Stimulated activated CD8-positive, alpha-beta memory T cell treated with anti-CD3 and anti-CD28 coated beads, Interleukin-2, amount 100 ng/mL, for 1 hour (primary cell): ENCODE measurements at places on chromosomes 1 and 21.

- no peak for DNase-seq
These were observed 351.9 kb downstream of the ADGRL2 start for GRCh38 chr1:82152356-82153271.

DNA sequence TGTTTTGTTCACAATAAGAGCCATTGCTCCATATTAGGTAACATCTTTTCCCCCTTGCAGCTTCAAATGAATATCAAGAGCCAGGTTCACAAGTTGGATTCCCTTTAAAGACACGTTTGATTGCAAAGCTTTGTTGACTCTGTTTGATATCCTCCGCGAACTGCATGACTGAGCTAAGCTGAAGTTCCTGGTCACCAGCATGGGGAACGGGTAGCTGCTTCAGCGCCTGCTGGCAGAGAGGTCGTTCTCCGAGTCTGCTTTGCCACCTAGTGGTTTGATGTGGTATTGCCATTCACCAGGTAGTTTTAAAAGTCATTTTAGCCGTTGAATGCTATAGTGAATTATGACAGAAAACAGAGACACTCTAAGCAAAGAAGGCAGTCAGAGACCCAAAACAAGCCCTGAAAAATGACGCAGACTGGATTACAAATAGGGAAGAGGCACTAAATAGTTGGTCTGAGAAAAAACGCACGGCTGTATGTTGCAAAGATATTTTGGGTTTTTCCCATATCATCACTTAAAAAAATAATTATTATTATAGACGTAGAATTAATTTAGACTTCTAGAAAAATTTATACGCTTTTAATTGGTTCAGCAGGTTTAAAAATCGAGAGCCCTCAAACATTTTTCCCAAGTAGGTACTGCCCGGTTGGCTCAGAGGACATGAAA lies 193.5 kb upstream of the FMN2 start:
- DNase-seq = peak; percentile 46

DNA sequence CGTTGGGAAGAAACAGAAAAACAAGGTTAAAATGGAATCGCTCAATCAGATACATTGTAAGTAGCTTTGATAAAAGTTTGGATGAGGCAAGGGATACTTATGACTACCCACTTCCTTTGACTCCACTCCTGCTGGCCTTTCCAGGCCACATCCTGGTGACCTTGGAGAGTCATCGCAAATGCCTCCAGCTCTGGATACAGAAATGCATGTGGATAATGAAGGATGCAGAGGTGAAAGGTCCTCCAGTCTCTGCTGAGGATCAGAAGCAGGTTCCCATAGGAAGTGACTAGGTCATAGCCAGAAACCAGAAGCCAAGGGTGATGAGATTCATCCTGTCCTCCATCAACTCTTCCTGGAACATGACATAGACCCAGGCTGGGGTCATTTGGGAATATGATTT lies 6.2 kb upstream of the CAMK1G start:
- no peak for DNase-seq

DNA sequence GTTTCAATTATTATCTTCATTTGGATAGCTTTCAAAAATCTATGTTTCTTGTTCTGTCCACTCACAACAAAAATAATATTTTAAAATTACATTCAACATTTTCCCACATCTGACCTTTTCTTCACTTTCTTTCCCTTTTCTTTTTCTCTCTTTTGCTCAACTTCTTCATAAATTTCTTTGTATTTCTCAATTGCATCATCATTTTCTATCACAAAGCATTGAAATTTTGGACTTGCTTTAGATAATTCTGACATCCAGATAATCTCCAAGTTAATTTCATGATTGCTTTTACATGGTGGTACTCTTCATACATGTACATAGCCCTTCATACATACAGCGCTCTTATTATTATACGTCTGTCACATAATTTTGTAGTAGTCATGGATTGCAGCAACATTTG lies 30.2 kb downstream of the NUF2 start:
- no peak for DNase-seq

GRCh38 chr1:44031252-44032169 lies at the start of gene SLC6A9:
SLC6A9 (minus strand) TSS chr1:44031462; CDS start chr1:44024277, 7,185 bp downstream.
- DNase-seq = no peak

DNA sequence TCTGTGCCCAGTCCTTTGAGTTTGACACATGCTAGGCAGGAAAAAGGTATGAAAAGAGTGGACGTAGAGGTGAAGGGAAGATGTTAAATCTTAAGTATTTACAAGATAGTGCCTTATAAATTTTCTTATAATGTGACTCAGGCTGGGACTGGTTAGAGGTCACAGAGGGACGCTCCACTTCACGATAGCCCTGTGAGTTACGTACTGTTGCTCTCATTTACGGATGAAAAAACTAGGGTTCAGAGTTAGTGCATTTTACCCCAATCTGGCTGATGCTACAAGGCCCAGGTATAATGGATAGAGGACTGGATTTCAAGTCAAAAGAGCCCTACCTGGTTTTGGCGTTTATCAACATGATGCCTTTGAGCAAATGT lies 1.4 kb upstream of the TUT4 start:
- DNase-seq = no peak

- DNase-seq = no peak
These were observed 41.0 kb upstream of the RGS2 start for GRCh38 chr1:192767798-192768197.

DNA sequence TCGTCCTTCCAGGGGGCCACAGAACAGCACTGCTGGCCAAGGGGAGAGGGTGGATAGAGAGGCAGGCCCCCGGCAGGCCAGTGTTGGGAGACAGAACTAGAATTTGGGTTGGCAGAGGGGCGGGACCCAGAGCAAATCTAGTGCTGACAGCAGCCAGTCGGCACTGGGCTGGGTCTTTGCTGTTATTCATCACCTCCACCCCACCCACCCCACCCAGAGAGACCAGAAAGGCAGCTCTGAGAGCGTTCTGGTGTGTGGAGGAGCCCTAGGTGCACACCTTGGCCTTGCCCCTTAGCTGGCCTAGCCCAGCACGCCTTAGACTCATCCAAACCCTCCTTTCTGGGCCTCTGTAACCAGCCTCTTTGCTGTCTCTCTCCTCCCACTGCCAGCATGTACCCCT lies 6.4 kb upstream of the PKP1 start:
- no peak for DNase-seq
